ENCODE measurements at places on chromosomes 13 and 19. TPM values are rescaled to one million over a fixed set of nuclear protein-coding genes. Genes with fewer than 3 reads are reported as not detected.

DNA sequence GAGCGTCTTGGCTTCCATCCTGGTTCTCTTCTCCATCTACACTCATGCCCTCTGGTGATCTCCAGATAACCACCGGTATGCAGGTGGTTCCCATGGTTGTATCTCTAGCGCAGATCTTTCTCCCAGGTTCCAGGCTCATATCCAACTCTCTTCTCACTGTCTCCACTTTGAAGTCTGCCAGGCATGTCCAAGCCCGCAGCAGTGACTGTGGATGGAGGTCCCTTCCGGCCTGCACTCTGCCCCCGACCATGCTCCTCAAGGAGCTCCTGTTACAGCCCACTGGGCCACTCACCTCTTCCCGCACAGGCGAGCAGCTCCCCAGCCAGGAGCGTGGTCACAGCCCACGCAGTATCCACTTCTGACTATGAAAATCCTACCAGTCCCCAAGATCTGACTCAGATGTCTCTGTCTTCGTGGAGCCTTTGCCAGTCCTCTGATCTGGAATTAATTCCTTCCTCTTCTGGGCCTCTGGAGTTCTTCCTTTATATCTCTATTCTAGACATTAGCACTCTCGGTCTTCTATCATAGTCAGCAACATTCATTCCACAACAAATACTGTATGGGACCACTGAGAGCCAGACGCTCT lies 100.2 kb downstream of the TEX26 start:
- no peaks in the 10 kb centered on the region for H3K36me3 ChIP-seq
- no peak overlapping the region for H3K4me3 ChIP-seq
- no peaks in the 10 kb centered on the region for H3K27me3 ChIP-seq
- no peak overlapping the region for H3K27ac ChIP-seq
- H3K4me1 ChIP-seq, result no peaks in the 10 kb centered on the region

GRCh38 chr13:100753376-100753775 lies 78.8 kb upstream of the TMTC4 start:
- H3K4me3 ChIP-seq, result no peak overlapping the region
- no peaks in the 10 kb centered on the region for H3K36me3 ChIP-seq
- no peak for DNase-seq
- H3K27ac ChIP-seq, result no peak overlapping the region
- no peaks in the 10 kb centered on the region for H3K4me1 ChIP-seq
- H3K27me3 ChIP-seq, result no peaks in the 10 kb centered on the region

DNA sequence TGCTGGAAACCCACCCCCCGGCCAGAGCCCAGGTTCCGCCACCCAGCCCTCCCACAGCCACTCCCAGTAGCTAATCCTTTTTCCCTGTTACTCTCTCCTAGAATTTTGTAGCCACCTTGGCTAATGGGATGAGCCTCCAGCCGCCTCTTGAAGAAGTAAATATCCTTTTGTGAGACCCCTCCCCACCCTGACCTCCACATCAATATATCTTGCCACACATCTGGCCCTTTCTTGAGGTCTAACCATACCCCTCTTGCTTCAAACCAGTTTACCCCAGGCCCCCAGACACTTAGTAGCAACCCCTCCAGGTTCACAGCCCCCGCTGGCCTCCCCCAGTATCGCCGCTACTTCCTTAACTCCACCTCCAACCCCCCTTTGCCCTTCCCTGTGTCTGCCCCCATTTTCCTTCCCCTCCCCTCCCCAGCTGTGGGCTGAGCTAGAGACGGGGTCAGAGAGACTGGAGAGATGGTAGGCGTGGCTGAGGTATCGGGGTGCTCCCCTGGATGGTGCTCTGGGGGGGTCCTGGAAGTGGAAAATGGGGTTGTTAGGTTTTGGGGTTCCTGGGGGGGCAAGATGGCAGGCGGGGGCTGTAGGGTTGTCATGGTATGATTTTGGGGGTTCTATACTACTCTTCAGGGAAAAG lies 2.8 kb downstream of the PRMT1 start:
- H3K27ac ChIP-seq, result peak overlapping the region; percentile 39
- no peak for DNase-seq
- H3K27me3 ChIP-seq, result no peaks in the 10 kb centered on the region
- peaks cover 32% of the 10 kb centered on the region for H3K4me1 ChIP-seq
- H3K36me3 ChIP-seq, result peaks cover 41% of the 10 kb centered on the region

DNA sequence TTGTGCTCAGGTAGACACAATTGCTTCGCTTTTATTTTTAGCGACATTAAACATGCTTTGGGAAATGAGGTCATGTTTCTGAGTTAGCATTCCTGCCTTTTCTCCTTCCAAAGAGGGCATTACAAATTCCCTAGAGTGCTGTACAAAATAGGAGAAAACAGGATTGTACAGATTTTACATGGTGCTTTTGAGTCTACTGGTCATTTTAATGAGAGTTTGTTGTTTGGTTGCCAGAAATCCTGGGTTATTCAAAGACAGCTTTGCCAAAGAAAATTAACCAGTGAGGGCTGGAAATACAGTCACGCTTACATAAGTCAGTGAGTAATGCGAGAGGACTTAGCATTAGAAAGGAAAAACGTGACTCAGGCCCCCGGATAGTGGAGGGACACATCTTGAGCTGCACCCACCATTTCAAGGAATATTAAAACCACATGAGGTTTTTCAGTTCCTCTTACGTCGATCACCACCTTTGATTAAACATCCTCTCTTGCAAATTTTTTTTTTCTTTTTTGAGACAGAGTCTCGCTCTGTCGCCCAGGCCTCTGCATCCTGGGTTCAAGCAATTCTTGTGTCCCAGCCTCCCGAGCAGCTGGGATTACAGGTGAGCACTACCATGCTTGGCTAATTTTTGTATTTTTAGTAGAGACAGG lies 55.4 kb downstream of the SACS start:
- no peaks in the 10 kb centered on the region for H3K36me3 ChIP-seq
- peaks cover 28% of the 10 kb centered on the region for H3K4me1 ChIP-seq
- DNase-seq, result peak; percentile 53
- H3K27me3 ChIP-seq, result no peaks in the 10 kb centered on the region
- no peak overlapping the region for H3K4me3 ChIP-seq

- H3K4me3 ChIP-seq, result no peak overlapping the region
- DNase-seq, result no peak
- H3K27me3 ChIP-seq, result no peaks in the 10 kb centered on the region
- H3K4me1 ChIP-seq, result peaks cover 28% of the 10 kb centered on the region
- no peak overlapping the region for H3K27ac ChIP-seq
Measured at GRCh38 chr13:99351772-99352171, 44.6 kb upstream of the GPR183 start.

DNA sequence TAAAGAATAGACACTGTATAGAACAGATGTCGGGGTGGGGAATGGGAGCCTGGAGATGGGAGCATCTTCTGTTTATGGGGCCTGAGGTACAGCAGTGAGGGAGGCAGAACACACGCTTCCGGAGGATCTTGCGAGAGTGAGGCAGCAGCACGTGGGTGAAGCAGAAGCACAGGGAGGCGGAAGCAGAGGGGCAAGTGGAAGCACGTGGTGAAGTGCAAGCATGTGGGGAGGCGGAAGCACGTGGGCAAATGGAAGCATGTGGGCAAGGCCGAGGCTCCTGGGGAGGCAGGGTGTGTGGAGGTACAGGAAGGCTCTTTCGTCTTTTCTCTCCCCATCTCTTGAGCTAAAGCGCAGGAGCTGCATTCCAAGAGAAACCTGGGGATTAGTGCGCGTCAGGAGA lies 198.4 kb downstream of the ATP8A2 start:
- H3K36me3 ChIP-seq, result no peaks in the 10 kb centered on the region
- no peaks in the 10 kb centered on the region for H3K27me3 ChIP-seq
- no peak overlapping the region for H3K4me3 ChIP-seq
- no peak overlapping the region for H3K27ac ChIP-seq
- H3K4me1 ChIP-seq, result no peaks in the 10 kb centered on the region

GRCh38 chr13:99355267-99356011 lies 48.2 kb upstream of the GPR183 start:
- H3K27ac ChIP-seq, result peak overlapping the region; percentile 89
- no peak for DNase-seq
- H3K27me3 ChIP-seq, result no peaks in the 10 kb centered on the region
- no peak overlapping the region for H3K4me3 ChIP-seq
- peaks cover 40% of the 10 kb centered on the region for H3K4me1 ChIP-seq
- no peaks in the 10 kb centered on the region for H3K36me3 ChIP-seq

- H3K4me3 ChIP-seq, result no peak overlapping the region
- no peaks in the 10 kb centered on the region for H3K27me3 ChIP-seq
- no peaks in the 10 kb centered on the region for H3K36me3 ChIP-seq
- DNase-seq, result peak; percentile 37
- H3K4me1 ChIP-seq, result no peaks in the 10 kb centered on the region
- no peak overlapping the region for H3K27ac ChIP-seq
Measured at GRCh38 chr13:27712421-27712820, 79.9 kb upstream of the GSX1 start.

DNA sequence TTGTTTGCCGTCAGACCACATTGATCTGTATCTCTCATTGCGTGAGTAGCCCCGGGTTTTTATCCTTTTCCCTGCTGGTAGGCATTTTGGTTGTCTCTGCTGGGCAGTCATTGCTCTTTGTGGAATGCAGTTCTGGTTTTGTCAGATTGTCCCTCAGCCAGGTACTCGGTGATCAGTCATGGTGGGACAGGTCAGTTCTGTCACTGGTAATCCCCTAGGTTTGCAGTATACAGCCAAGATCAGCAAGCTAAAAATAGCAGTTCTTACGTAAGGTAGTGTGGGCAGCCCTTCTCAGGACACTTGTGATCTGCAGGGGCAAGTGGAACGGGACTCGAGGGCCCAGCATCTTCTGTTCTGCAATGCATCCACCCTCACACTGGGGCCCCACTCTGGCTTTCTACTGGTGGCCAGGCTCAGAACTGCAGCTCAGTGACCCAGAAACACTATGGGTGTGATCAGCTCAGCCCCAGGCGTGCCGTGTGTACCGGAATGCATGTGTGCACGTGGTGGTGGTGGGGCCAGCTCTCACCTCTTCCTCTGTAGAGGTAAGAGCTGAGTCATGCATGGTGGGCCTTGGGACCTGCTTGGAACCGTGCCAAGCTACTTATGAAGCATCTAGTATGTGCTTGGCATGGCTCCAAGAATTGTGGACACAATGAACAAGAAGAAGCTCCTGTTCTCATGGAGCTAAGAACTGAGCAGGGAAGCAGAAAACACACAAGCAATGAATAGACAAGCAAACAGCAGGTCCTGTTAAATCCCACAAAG lies 6.3 kb downstream of the PLEKHF1 start:
- H3K27me3 ChIP-seq, result no peaks in the 10 kb centered on the region
- peaks cover 25% of the 10 kb centered on the region for H3K36me3 ChIP-seq
- DNase-seq, result peak; percentile 67

- peaks cover 10% of the 10 kb centered on the region for H3K27me3 ChIP-seq
- H3K4me1 ChIP-seq, result no peaks in the 10 kb centered on the region
- no peak overlapping the region for H3K4me3 ChIP-seq
- no peak overlapping the region for H3K27ac ChIP-seq
- H3K36me3 ChIP-seq, result no peaks in the 10 kb centered on the region
Measured at GRCh38 chr19:17963936-17964691, 2.8 kb upstream of the KCNN1 start.

Gene C3
- total RNA-seq, result 3,863 TPM

Gene KIR3DL2
- total RNA-seq, result not detected

Gene BICRA
- total RNA-seq, result 6.7 TPM

Measured in adrenal gland (tissue), 19 donors.